Esophagus squamous epithelium (tissue), 5 donors: ENCODE measurements at places on chromosomes 13 and 19.

DNA sequence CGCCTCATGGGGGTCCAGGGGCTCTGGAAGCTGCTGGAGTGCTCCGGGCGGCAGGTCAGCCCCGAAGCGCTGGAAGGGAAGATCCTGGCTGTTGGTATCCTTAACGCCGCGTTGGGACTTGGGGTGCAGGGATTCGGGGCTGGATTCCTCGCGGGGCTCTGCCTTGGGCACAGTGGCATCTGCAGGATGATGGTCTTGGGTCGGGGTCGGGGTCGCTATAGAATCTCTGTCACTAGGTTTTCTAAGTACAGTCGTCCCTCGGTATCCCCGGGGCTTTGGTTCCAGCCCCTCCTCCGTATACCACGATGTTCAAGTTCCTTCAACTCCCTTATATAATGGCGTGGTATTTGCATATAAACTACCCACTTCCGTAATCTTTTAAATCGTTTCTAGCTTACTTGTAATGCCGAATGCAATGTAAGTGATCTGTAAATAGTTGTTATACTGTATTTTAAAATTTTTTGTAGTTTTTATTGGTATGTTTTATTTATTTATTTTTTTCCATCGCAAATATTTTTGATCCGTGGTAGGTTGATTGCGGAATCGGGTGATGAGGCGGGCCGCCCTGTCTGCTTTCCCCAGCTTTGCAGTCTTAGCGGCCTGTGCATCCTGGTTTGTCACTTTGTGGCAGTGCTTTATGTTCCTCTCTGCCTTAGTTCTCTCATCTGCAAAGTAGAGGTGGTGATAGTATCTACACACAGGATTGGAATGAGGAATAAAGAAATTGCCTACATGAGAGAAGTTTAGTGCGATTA, 606 bp downstream of the ERCC5 start:
- DNase-seq, result no peak

DNA sequence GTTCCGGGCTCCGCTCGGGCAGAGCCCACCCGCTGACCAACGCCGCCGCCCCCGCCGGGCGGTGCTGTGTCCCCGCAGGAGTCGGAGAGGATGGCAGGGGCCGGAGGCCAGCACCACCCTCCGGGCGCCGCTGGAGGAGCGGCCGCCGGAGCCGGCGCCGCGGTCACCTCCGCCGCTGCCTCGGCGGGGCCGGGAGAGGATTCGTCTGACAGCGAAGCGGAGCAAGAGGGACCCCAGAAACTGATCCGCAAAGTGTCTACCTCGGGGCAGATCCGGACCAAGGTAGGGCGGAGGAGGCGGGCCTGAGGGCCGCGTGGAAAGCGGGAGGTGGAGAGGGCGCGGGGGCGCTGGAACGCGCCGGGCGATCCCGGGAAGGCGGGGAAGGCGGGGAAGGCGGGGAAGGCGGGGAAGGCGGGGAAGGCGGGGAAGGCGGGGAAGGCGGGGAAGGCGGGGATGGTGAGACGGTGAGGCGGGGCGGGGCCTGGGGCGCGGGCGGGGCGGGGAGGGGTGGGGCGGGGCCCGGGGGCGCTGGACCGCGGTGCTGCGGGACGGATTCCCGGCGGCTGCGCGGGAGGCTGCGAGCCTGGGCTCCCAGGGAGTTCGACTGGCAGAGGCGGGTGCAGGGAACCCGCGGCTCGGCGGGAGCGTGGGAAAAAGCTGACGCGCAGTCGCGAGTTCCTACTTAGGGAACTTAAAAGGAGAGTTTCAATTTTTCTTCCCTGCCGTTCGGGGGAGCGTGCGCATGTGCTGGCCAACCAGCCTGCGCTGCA, 421 bp downstream of the DGKH start:
- no peak for DNase-seq

DNA sequence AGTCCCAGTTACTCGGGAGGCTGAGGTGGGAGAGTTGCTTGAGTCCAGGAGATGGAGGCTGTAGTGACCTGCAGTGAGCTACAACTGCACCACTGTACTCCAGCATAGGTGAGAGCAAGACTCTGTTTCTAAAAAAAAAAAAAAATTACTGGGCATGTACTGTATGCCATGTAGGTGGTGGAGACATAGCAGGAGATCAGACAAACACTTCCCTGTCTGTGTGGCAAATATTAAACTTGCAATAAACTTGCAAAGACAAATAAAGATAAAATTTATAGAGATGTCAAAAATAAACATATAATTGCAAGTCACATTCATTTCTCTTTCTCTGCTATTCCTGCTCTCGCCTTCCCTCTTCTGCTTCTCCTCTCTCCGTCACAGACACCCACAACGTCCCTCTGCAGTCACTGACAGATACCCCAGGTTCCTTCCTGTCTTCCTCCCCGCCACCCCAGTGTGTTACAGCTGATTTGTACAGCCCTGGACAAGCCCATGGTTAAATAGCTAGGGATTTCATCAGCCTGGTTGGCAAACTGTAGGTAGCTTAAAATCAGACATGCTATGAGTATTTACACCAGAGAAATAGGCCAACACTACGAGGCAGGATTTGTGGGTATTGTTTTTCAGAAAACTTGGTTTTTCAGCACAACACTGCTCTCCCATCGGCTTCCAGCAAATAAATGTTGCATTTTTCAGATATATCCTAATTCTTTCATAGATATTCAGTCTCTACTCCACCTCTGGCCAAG, 1.3 kb upstream of the CD177 start:
- DNase-seq, result no peak

DNA sequence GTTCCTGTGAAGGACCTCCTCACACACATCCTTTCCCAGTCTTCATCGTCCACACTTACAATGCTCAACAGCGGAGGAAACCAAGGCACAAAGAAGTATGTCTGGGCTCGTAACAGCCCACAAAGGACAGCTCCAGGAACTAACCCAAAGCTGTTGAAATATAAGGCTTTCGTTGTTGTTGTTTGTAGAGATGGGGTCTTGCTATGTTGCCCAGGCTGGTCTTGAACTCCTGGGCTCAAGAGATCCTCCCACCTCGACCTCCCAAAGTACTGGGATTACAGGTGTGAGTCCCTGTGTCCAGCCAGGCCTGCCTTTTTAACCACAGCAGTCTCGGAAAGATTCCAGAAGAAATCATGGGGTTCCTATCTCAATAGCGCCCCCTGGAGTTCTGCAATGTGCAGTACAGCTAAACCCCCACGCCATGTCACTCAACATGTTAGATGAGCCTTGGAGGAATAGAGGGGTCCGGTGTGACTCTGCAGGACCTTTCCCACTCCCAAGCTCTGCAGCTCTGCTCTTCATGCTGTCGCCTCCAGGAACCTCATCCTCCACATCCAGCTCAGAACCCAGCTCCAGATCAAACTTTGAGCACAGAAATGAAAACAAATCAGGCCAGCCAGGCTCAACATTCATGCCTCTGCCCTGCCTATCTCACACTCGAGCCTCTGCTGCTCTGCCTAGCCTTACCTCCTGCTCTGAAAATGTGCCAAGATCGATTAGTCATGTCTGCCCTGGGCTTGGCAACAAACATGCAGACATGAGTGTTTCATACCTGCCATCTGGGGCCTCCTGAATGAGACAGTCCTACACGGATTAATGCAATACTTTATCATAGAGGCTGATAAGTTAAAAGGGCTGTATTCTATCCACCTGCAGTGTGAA, 7.5 kb downstream of the PLA2G4C start:
- no peak for DNase-seq
